EH (cell line): ENCODE measurements at places on chromosomes 2 and 18.

DNA sequence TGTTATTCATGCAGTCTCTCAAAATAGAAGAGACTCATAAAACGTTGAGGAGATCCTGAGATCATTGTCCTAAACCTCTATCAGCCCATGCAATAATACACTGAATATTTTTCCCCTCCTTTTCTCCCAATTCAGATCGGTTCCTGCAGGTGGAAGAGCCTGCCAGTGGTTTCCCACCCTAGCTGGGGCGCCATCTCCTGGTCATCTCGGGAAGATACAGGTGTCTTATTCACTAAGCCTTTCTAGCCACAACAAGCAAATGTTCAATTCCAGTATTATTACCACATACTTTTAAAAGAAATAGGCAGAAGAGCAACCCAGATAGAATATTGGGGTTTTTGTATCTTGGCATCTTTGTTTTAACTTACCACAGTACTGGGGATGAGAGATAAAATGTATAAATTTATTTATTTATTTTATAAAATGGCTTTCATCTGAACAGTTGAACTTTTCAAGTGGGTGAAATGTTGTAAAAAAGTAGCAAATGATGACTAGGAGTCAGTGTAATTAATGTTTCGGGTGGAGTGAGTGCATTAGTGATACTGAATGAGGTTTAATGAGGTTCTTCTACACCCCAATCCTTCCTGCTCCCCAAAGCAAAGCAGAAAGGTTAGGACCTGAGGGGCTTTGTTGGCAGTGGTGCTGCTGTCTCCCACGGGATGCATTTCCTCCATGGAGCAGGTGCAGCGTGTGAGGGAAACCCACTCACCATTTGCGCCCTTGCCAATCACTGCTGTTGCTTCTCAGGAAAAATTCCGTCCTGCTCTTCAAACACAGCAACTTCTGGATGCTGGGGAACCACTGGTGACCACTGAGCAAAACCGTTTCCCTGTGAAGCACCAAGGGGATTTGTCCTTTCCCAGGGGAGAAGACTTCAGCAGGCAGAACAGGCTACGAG, 147.1 kb upstream of the FHL2 start:
- DNase-seq, result peak; percentile 68

GRCh38 chr2:46769809-46770208, 145.8 kb downstream of the MCFD2 start:
- DNase-seq, result no peak

GRCh38 chr2:143205106-143205764, 76.0 kb downstream of the ARHGAP15 start:
- peak; percentile 29 for DNase-seq

DNA sequence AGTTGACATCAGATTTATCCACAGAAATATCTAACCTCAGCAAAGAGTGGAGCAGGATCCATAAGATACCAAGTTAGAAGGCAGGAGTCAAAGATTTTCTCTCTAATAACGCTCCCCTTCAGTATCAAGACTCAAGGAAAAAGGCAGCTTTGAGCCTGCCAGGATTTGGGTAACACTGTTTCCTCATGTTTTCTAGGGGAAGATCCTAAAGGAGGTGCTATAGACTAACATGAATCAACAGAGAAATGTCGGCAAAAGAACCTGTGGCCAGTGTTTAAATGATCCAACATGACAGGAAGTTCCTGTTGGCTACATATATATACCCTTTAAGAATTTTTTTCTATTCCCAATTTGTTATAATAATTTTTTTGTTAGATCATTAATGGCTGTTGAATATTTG, 402.3 kb downstream of the TGIF1 start:
- DNase-seq, result no peak

DNA sequence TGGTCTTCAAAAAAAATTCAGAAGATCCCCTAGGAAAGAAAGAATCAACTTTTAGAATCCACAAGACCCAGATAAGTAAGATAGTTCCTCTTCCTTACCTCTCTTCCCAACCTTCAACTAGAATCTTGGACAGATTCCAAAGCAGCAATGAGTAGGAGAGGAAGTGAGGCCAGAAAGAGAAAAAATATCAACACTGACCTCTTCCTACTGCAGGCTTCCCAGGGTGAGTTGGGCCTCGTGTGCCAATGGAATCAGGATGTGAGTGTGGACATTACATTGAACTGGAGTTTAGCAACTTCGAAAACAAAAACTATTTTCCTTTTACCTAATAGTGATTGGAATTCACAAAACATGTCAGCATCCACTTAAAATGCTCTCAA, 102.5 kb upstream of the PIEZO2 start:
- no peak for DNase-seq

GRCh38 chr2:146985753-146986152, 859.1 kb upstream of the ACVR2A start:
- DNase-seq, result no peak
